Cardiac septum (tissue), 1 donor: ENCODE measurements at places on chromosomes 11 and 22. TPM values are rescaled to one million over a fixed set of nuclear protein-coding genes. Genes with fewer than 3 reads are reported as not detected.

- no peak for DNase-seq
Observed at GRCh38 chr22:42891008-42891407, 33.9 kb upstream of the ARFGAP3 start.

DNA sequence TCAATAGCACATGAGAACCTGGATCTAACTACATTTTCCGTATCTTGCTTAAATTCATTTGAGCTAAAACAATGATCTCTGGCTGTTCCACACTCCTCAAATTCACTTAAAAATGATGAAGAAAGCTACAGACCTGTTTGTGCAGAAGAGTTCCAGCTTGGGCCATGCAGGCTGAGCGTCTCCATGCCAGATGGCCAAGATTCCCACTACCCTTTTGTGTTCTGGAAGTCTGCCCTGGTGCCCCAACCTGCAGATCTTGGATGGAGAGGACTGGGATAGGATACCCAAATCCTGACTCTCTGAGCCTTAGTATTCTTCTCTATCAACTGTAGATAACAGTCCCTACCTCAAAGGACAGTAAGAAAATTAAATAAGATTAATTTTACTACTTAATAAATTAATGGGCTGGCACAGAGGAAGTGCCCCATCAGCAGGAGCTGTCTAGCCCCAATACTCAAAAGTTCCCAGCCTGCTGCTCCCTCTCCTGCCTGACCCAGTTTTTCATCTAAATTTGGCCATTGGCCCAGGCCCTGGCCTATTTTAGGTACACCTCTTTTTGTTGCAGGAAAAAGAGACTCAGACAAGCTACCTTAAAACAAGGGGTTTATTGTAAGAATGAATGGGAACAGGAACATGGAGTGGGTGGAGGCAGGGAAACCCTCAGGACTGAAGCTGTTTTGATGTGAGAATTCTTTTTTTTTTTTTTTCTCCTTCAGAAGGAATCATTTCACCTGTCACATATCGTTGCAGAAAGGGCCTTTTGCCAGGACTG lies 81.4 kb upstream of the GRK3 start:
- DNase-seq: no peak

DNA sequence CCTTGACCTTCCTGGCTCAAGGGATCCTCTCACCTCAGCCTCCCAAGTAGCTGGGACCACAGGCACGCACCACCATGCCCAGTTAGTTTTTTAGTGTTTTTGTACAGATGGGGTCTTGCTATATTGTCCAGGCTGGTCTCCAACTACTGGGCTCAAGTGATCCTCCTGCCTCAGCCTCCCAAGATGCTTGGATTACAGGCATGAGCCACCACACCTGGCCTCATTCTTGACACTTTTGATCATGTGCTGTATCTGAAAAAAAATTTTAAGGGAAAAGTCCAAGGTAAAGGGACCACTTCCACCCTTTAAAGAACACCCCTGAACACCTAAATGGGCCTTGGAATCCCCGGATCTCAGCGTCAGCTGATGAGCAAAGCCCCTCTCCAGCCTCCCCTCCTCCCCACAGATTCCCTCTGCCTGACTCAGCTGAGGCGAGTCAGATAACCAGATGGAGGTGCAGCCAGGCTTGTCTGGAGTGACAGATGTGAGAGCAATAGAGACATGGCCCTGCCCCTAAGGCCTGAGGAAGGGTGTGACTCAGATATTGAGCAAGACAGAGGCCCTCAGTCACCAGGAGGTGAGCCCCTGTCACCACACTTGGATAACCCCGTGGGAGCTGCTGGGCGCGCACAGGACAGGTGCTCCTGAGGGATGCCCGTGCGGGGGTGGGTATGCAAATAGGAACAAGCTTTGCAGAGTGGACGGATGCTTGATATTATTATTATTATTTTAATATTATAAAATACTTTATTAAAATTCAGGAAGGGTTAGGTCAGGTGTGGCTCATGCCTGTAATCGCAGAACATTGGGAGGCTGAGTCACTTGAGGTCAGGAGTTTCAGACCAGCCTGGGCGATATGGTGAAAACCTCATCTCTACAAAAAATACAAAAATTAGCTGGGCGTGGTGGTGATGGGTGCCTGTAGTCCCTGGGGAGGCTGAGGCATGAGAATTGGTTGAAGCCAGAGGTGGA lies 5.0 kb upstream of the CCDC88B start:
- no peak for DNase-seq

The LYVE1 gene
- 15.2 TPM for total RNA-seq

The PRDM10 gene
- 6.7 TPM for total RNA-seq

The CAPN5 gene
- total RNA-seq: 4.0 TPM
